ENCODE measurements at places on chromosomes 16 and 17. TPM values are rescaled to one million over a fixed set of nuclear protein-coding genes. Genes with fewer than 3 reads are reported as not detected.

- no peak for DNase-seq
Measured at GRCh38 chr16:81080233-81080632, 3.2 kb upstream of the C16orf46 start.

GRCh38 chr17:39547713-39548478 is 59.8 kb downstream of the NEUROD2 start:
- DNase-seq = peak; percentile 56

DNA sequence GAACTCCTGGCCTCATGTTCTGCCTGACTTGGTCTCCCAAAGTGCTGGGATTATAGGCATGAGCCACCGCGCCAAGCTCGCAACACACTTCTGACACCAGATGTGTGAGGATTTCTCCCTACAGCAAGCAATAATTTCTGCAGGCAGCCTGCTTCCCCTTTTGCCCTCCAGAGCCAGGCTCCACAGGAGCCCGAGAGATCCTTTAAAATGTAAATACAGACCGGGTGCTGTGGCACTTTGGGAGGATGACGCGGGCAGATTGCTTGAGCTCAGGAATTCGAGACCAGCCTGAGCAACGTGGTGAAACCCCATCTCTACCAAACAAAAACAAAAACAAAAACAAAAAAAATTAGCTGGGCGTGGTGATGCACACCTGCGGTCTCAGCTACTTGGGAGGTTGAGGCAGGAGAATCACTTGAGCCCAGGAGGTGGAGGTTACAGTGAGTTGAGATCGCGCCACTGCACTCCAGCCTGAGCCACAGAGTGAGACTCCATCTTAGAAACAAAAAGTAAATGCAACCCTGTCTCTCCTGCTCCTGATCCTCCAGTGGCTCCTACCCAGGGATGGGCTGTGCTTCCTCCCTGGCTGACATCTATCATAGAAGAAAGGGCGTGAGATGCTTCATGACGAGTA is 14.7 kb downstream of the C16orf96 start:
- no peak for DNase-seq

MT1A gene
- total RNA-seq = not detected

ETV4 gene
- 36.0 TPM for total RNA-seq

Measured in Caki2 (cell line).